ENCODE measurements at places on chromosomes 6 and 20. TPM values are rescaled to one million over a fixed set of nuclear protein-coding genes. Genes with fewer than 3 reads are reported as not detected.

Gene RALGAPA2
- 8.6 TPM for polyA plus RNA-seq

Gene CLIC5
- polyA plus RNA-seq, result 0.19 TPM

Gene PPP2R5D
- polyA plus RNA-seq, result 21.5 TPM

Gene DDO
- 0.44 TPM for polyA plus RNA-seq

Gene GPX5
- polyA plus RNA-seq, result not detected

Gene FAM217A
- polyA plus RNA-seq, result not detected

Gene TMEM170B
- 1.1 TPM for polyA plus RNA-seq

Gene POPDC3
- 19.7 TPM for polyA plus RNA-seq

Gene KHDC1L
- not detected for polyA plus RNA-seq

Gene C2
- 4.9 TPM for polyA plus RNA-seq

Gene L3MBTL1
- polyA plus RNA-seq, result 0.76 TPM

Gene CCM2L
- polyA plus RNA-seq, result 2.7 TPM

Gene FOXS1
- 0.44 TPM for polyA plus RNA-seq

Gene PREX1
- polyA plus RNA-seq, result 15.7 TPM

Gene UST
- polyA plus RNA-seq, result 6.3 TPM

Gene LAMA4
- 14.0 TPM for polyA plus RNA-seq

Gene AHI1
- 5.2 TPM for polyA plus RNA-seq

Gene PTCHD4
- polyA plus RNA-seq, result 0.15 TPM

Gene BPIFB4
- polyA plus RNA-seq, result not detected

Gene CPXM1
- polyA plus RNA-seq, result 1.2 TPM

Gene SLC17A2
- polyA plus RNA-seq, result not detected

Gene BEND6
- polyA plus RNA-seq, result 3.4 TPM

Gene NEURL2
- polyA plus RNA-seq, result 3.7 TPM

Gene CTAGE9
- not detected for polyA plus RNA-seq

Gene SLC24A3
- 3.8 TPM for polyA plus RNA-seq

Gene SALL4
- not detected for polyA plus RNA-seq

Gene TTI1
- 5.9 TPM for polyA plus RNA-seq

Gene C20orf144
- not detected for polyA plus RNA-seq

Gene FKBP1A
- polyA plus RNA-seq, result 195 TPM

Gene KCNK5
- 6.0 TPM for polyA plus RNA-seq

Gene RPS10
- 3,349 TPM for polyA plus RNA-seq

Gene CST5
- not detected for polyA plus RNA-seq

Gene TM9SF4
- 13.1 TPM for polyA plus RNA-seq

Gene ARG1
- 2.2 TPM for polyA plus RNA-seq

Gene SLC32A1
- not detected for polyA plus RNA-seq

Gene SPAG4
- polyA plus RNA-seq, result 10.5 TPM

Gene CCN2
- 40.3 TPM for polyA plus RNA-seq

Gene L3MBTL3
- 2.7 TPM for polyA plus RNA-seq

Gene PSORS1C1
- polyA plus RNA-seq, result 7.4 TPM

Gene IL20RA
- polyA plus RNA-seq, result 13.6 TPM

Gene CAPN11
- polyA plus RNA-seq, result not detected

Gene PPP1R18
- 40.3 TPM for polyA plus RNA-seq

Gene SLC17A9
- polyA plus RNA-seq, result 1.1 TPM

Gene TBP
- 9.3 TPM for polyA plus RNA-seq

Gene GPR6
- not detected for polyA plus RNA-seq

Gene EYA4
- 0.15 TPM for polyA plus RNA-seq

Gene PTPRT
- polyA plus RNA-seq, result 2.1 TPM

Gene HLA-F
- 44.4 TPM for polyA plus RNA-seq

Measured in stomach (tissue), 19 donors.